ENCODE measurements at places on chromosomes 2 and 18. TPM values are rescaled to one million over a fixed set of nuclear protein-coding genes. Genes with fewer than 3 reads are reported as not detected.

PDE11A gene
- 2.6 TPM for total RNA-seq

SH2D6 gene
- total RNA-seq = 1.6 TPM

B4GALT6 gene
- 5.7 TPM for total RNA-seq

SLC23A3 gene
- 13.8 TPM for total RNA-seq

SULT1C4 gene
- 0.59 TPM for total RNA-seq

MARCO gene
- 0.77 TPM for total RNA-seq

PMS1 gene
- total RNA-seq = 11.2 TPM

ALPP gene
- total RNA-seq = 0.37 TPM

CNOT9 gene
- 36.0 TPM for total RNA-seq

HPCAL1 gene
- 85.7 TPM for total RNA-seq

TSGA10 gene
- 6.6 TPM for total RNA-seq

TRIM43 gene
- total RNA-seq = not detected

ANKRD53 gene
- not detected for total RNA-seq

GRCh38 chr18:69261406-69261805 lies 139.3 kb upstream of the DOK6 start:
- no peak for DNase-seq

DNA sequence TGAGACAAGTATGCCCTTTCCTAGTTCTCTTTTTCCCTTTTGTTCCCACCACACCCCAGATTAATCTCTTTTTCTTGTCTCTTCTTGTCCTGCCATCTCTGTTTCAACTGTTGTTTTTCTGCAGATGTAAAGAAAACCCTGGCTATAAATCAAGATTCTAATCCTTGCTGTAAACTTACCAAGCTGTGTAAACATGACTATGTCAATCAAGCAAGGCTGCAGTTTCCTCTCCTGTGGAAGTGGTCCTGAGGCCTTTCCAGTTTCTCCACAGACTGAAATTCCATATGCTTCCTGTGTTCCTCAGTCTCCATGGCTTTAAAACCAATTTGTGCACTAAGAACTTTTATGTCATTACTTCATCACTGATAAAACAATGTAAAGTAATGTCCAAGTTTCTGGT lies 288.8 kb upstream of the PIK3C3 start:
- no peak for DNase-seq

- DNase-seq = no peak
Measured at GRCh38 chr2:235097196-235097595, 145.4 kb downstream of the SH3BP4 start.

GRCh38 chr2:105104208-105104731 lies 66.4 kb downstream of the MRPS9 start:
- no peak for DNase-seq

DNA sequence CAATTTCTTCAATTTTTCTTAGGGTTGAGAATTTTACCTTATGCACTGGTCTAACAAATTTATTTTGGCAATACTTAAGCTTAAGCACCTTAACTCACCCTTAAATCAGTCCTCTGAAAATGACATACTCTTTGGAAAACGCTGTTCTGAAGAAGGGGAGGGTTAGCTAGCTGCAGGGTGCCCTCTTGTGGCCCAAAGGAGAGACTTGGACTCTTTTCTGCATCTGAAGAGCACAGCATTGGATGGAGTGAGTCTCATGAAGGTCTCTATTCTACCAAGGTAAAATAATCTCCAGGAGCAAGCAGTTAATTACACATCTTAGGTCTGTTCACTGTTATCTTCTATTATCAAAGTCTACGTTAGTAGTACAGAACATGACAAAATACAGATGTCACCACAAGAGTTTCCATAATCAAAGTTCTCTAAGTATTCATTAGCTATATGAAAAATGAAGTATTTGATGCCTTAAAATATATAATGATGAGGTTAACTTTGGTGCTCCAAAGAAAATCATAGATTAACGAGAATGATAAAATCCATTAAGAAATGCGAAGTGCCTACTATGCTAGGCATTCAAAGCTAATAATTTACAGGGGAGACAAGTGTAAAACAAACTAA lies 24.4 kb downstream of the PUM2 start:
- DNase-seq = peak; percentile 53

GRCh38 chr2:141941210-141941714 lies 189.6 kb downstream of the LRP1B start:
- no peak for DNase-seq

DNA sequence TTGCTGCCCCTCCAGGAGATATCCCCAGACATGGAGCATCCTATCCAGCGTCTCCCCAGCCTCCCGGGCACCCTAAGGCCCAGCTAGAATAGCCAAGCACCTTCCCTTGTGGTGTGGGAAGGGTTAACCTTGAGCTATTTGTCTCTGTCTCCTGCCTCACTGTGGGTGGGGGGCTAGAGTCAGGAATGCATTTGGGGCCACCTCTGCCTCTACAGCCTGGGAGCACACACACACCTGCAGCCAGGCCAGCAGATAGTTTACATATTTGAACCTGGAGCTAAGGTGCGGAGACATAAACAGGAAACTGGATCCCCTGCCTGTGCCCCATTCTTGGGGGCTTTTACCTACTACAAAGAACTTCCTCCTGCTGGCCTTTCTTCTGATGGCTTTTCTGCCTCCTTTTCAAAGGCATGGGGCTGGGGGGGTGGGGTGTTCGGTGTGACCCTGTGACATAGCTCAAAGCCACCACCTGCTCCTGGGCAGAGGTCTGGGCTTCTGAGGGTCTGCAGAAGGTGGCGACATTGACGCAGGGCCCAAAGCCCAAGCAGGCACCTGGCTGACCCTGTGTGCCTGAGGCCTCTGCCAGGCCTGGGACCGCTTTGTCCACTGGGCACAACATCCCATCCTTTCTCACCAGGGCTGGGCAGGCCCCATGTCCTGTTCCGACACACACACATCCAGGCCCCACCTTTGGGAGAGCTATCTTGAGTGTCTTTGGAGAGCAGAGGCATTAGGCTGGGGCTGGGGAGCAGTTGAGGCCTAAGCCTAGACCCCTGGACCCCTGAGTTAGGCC lies 34.2 kb downstream of the EMX1 start:
- no peak for DNase-seq

GRCh38 chr2:149470046-149470445 lies 117.5 kb downstream of the MMADHC start:
- no peak for DNase-seq

DNA sequence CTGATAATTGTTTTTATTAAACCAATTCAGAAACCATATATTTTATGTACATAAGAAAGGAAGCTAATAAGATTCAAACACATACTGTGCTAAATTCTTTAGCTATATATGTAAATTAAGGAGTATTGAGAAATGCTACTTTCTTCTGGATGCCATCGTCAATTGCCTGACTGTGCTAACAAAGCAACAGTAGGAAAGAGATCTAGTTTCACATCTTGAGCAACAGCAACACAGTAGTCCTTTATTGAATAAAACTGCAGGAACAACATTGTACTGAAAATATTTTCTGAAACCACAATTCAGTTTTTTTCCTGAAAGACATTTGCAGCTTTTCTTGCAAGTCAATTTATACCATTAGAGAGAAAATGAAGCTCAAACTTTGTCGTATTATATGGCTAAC lies 1404.9 kb upstream of the SLC39A10 start:
- DNase-seq = no peak

DNA sequence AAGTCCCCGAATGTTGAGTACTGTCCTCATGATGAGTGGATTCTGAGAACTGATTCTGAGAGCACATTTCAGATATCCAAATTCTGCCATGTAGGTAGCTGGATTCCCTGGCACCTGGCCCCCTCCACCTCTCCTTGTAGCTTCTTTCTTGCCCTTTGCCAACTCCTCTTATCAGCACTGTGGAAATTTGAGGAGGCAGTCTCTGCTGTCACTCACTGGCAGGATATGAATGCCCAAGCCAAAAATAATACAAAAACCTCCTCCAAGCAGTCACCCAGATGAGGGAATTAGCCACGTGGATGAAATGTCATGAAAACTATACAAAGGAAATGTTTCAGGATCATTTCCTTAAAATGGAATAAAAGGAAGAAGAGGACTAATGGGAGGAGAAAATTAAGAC lies 276.8 kb downstream of the SETBP1 start:
- DNase-seq = no peak

- no peak for DNase-seq
Measured at GRCh38 chr2:105915005-105915558, 170.4 kb downstream of the NCK2 start.

GRCh38 chr18:48545757-48546321 lies 7.0 kb downstream of the CTIF start:
- DNase-seq = no peak

- no peak for DNase-seq
Measured at GRCh38 chr2:196247114-196247975, 76.0 kb upstream of the STK17B start.

Data from colonic mucosa (tissue), 4 donors.